ENCODE measurements at places on chromosomes 1 and 21. TPM values are rescaled to one million over a fixed set of nuclear protein-coding genes. Genes with fewer than 3 reads are reported as not detected.

Gene KRTAP13-2
- total RNA-seq = not detected

Gene GBP7
- not detected for total RNA-seq

Gene TINAGL1
- total RNA-seq = 6.1 TPM

Gene GUCA2A
- not detected for total RNA-seq

Gene TAS1R1
- total RNA-seq = not detected

Gene AK5
- total RNA-seq = 3.0 TPM

Gene SYT2
- total RNA-seq = 0.03 TPM

Gene NR1I3
- not detected for total RNA-seq

Gene OR2T11
- total RNA-seq = not detected

Gene RNF207
- total RNA-seq = 115 TPM

Gene SYCP1
- not detected for total RNA-seq

Data from Panc1 (cell line).